Fibroblast of skin of scalp (primary cell): ENCODE measurements at places on chromosomes 11 and 22.
A peak's percentile ranks its signal among the peaks of the same experiment; 100 is the strongest.

- DNase-seq: no peak
Observed at GRCh38 chr11:133081730-133082452, 450.4 kb downstream of the OPCML start.

DNA sequence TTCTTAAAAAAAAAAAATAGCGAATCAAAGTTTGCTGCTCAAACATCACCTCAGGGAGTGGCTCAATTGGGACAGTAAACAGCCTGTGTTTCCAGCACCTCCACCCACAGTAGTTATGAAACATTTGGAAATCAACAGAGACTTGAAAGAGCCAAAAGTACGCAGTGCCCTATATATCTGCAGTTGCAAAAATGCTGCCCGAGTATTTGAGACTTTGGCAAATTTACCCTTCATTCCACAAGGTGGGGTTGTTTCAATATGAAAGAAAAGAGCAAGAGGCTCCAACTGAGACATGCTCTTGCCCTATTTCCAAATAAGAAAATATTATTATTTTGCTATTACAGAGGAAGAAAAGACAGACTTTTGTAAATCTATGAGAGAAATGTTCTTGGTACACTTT is 851.1 kb upstream of the RAG2 start:
- peak; percentile 60 for DNase-seq

DNA sequence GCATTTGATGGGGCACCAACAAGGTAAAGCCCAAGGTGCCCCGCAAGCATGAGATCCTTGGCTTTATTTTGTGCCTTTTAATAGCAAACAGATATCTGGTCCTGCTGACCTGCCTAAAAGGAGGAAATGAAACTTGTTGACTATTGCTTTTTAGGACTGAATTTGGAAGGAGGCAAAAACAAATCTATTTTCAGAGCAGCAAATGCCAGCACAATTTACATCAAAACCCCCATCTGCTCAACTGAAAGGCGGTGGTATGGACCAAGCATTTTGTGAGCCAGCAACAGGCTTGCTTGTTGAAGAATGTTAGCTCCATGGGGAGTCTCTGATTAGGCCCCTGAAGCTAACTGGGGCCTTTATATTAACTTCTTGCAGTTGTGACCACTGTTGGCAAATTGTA is 192.6 kb upstream of the E2F8 start:
- DNase-seq: no peak

GRCh38 chr22:47807506-47807905 is 1045.1 kb downstream of the TBC1D22A start:
- DNase-seq: no peak

GRCh38 chr11:133156986-133157745 is 375.1 kb downstream of the OPCML start:
- DNase-seq: peak; percentile 2

DNA sequence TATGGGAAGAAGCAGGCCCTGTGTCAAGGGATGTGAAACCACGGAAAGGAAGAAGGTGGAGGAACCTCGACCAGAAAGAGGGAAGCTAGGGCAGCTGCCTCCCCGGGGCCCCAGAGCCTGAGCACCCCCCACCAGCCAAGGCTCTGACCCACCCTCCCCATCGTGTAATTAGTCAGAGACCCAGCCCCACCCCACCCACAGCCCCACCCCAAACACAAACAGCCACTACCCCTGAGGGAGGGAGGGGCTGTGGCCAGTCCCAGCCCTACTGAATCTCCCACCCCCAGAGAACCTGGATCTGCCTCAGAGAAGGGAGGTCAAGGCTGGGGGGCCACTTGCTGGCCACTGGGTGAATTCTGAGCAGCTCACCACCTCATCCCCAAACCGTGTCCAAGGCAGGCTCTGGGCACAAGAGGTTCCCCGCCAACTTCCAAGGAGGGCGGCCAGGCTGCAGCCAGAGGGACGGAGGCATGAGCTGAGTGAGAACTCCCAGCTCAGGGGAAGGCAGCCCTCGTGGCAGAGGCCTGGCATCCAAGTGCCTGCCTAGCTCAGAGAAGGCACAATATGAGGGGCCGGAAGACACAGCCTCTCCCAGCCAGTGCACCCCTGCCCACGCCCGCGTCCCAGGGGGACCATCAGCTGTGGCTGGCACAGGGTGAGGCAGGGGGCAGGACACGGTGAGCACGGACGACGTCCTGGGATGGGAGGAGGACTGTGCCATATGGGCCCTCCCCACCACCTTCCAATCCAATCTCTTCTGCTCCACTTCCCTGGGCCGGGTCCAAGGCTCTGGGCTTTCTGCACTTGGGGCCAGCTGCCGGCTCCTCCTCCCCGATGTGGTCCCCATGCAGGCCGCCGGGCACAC is 2.7 kb downstream of the PLXNB2 start:
- no peak for DNase-seq

DNA sequence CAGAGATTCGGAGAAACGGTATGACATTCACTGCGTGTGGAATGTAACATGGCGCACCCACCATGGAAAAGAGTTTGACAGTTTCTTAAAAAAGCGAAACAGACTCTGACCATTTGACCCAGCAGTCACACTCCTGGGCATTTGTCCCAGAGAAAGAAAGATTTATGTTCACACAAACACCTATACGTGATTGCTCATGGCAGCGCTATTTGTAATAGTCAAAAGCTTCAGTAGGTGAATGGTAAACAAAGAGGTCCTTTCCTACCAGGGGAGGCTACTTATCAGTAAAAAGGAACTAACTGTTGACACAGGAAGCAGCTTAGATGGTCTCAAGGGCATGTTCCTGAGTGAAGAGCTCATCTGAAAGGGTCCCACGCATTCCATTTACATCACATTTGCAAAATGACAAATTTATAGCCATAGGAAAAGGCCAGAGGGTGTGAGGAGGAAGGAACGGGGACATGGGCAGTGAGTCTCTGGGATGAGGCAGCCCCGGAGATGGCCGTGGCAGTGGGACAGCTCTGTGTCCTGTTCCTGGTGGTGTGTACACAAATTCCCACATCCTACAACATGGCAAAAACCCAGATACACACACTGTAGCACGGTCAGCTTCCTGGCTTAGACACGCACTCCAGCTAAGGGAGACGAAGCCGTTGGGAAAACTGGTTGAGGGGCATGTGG is 14.6 kb upstream of the KRTAP5-6 start:
- no peak for DNase-seq

- no peak for DNase-seq
Observed at GRCh38 chr22:34588871-34589545, 476.9 kb upstream of the ISX start.

- DNase-seq: peak; percentile 59
Observed at GRCh38 chr11:122981388-122982264, at the start of gene BSX. Gene BSX (minus strand): TSS chr11:122981834. CDS start chr11:122981671, 163 bp downstream.

GRCh38 chr11:47409440-47410369 is 1.3 kb downstream of the SLC39A13 start:
- DNase-seq: no peak

DNA sequence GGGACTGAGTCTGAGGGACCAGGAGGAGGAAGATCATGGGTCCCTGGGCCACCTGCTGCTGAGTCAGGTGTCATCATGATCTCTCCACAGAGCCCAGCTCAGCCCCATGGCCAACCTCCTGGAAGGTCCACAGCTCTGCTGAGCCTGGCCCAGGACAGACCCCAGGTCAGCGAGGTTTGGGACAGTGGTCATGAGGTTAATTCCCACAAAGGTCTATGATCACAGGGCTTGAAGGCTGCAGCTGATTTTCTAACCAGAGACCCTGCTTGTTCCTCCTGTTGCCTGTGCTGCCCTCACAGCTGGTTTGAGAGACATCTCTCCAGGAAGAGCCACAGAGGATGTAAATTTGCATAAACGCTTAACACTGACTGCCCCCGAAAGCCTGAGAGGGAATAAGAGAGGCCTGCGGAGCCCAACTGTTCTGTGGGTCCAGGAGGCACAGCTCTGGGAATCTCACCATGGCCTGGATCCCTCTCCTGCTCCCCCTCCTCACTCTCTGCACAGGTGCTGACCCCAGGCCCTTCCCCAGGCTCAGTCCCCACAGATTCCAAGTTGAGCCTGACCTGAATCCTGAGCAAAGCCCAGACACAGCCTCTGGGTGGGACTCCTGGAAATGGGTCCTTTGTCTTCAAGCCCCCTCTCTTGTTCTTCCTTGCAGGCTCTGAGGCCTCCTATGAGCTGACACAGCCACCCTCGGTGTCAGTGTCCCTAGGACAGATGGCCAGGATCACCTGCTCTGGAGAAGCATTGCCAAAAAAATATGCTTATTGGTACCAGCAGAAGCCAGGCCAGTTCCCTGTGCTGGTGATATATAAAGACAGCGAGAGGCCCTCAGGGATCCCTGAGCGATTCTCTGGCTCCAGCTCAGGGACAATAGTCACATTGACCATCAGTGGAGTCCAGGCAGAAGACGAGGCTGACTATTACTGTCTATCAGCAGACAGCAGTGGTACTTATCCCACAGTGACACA is 102.8 kb downstream of the GGTLC2 start:
- no peak for DNase-seq

DNA sequence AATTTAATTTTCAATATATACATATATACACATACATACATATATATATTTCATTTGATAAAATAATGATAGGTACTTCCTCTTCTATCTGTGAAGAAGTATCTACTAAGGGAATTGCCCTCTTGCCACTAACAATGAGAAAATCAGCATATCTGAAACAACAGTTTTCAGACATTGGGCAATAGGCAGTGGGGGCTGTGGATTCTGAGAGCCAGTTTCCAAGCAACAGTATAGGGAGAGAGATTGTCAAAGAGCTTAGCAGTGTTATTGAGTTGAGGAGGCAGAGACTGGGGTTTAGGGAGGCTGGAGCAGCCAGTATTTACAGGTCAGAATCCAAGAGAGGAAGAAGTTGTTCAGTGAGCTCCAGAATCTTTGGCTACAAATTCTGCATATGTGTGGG is 119.3 kb downstream of the ARFGAP2 start:
- DNase-seq: no peak

DNA sequence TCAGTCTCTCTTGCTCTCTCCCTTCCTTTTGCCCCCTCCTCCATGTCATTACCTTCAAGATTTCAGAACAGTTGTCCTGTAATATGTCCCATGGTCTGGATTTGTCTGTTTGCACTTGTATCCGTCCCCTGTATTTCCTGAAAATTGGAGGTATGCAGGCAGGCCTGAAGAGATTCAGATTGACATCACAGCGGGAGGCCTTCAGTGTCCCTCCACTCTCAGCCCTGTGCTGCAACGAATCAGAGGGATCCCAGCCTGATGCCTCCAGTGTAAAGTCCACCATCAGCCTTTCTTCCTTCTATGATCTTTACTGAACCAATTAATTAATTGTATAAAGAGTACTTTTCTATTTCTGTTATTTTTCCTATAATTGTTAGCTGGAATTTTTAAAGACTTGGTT is 57.3 kb downstream of the ELMOD1 start:
- DNase-seq: no peak

- DNase-seq: no peak
Observed at GRCh38 chr11:2404735-2405196, 4.2 kb downstream of the TSSC4 start.

DNA sequence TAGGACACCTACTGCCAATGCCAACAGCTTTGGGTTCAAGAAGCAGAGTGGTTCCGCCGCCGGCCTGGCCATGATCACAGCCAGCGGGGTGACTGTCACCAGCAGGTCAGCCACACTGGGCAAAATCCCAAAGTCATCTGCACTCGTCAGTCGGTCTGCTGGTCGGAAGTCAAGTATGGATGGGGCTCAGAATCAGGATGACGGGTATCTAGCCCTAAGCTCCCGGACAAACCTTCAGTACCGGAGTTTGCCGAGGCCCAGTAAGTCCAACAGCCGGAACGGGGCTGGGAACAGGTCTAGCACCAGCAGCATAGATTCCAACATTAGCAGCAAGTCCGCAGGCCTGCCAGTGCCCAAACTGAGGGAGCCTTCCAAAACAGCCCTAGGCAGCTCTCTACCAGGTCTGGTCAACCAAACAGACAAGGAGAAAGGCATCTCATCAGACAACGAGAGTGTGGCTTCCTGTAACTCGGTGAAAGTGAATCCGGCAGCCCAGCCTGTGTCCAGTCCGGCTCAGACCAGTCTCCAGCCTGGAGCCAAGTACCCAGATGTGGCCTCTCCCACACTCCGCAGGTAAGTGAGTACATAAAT is 115.1 kb downstream of the DBX1 start:
- DNase-seq: no peak

DNA sequence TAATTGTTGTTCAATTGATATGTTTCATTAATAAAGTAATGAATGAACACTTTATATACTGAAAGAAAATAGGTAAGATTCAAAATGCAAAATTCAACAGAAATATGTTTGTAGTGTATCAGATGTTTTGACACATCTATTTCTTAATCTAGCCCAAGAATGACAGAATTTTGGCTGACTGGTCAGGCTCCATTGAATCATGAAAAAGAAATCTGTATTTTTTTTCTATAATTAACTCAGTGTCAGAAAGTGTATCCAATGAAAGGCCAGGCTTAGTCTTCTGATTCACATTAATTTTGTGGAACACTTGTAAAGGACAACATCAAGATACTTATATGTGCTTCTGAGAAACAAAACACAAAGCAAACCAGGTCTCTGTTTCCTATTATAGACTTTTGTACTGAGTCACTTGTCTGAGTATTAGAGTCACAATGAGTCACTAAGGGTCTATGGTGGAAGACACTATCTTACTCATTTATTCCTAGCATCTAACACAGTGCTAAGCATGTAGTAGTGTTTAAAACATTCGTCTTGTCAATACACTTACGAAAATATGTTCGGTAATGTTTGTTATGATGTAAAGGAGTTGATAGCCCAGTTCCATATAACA is 297.7 kb upstream of the CCDC90B start:
- DNase-seq: peak; percentile 68

DNA sequence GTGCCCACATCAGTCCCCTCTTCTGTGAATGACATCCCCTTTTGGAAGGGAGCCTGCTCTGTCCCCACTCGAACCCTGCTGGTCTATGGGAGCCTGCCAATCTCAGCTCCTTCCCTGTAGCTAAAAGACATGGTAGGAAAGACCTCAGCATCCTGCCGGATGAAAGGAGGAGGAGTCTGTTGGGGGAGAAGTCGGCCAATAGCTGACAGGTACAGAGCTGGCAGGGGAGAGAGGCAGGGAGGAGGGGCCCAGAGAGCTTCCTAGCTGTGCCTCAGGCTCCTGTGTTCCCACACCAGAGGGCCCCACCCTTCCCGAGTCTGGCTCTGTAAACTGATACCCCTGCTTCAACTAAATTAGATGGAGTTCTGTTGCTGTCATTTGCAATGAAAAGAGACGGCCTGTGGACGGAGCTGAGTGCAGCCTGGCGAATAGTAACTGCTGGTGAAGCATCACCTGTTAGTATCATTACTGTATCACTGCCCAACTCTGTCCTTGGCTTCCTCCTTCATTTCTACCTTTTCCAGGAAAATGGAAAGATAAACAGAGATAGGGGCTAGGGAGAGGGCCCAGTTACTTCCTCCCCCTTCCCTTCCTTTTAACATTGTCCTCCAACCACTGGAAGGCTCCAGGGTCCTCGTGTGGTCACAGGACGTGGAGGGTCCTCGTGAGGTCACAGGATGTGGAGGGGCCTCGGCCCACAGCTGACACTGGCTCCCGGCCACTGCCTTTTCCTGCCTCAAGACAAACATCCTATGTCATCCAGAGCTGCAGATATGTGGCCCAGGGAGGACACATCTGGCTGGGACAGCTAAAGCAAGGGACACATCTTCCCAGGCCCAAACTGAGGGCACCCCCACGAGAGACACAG is 15.1 kb downstream of the FXYD6 start:
- no peak for DNase-seq
